ENCODE measurements at places on chromosomes 2 and 18.

GRCh38 chr2:148253685-148254084, 232.8 kb downstream of the MBD5 start:
- no peak for DNase-seq

DNA sequence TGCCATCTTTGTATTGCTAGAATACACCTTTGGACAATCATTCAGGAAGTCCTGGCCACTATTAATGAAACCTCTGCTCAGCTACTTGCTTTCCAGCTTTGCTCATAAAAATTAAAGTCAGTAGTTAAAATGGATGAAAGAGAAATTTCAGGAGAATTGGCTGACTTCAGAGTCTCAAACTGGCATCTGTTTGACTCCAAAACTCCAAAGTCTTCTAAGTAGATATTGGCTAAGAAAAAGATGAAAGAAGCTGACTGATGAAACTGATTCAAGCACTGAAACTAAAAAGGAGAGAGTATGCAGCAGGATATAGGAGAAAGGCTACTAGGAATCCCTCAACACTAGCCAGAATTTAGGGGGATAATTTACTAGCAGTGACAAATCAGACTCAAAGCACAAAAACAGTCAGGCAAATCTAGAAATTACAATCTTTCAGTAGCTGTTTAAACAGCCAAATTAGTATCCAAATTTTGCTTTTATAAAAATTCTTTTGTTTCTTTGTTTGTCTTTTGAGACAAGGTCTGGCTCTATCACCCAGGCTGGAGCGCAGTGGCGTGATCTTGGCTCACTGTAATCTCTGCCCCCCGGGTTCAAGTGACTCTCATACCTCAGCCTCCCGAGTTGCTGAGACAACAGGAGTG, 52.1 kb upstream of the DTNA start:
- DNase-seq = no peak

GRCh38 chr2:240244543-240244942, 104.1 kb upstream of the OTOS start:
- no peak for DNase-seq

- no peak for DNase-seq
These were observed 36.9 kb downstream of the FLACC1 start for GRCh38 chr2:201320257-201320656.

GRCh38 chr2:99537910-99538485, 48.2 kb upstream of the REV1 start:
- DNase-seq = no peak

- no peak for DNase-seq
These were observed 94.1 kb upstream of the ACAA2 start for GRCh38 chr18:49907346-49907929.

- DNase-seq = peak; percentile 81
These were observed 16.1 kb downstream of the ACOXL start for GRCh38 chr2:110748489-110748867.

GRCh38 chr2:64698668-64699444, 45.1 kb upstream of the SERTAD2 start:
- DNase-seq = peak; percentile 9

- DNase-seq = no peak
These were observed 464.7 kb downstream of the EPHA4 start for GRCh38 chr2:221107424-221107823.

GRCh38 chr2:177327009-177327408, 62.5 kb upstream of the NFE2L2 start:
- no peak for DNase-seq

GRCh38 chr2:186518291-186518690, 32.2 kb downstream of the ZC3H15 start:
- DNase-seq = no peak

Measured in stimulated activated CD4-positive, alpha-beta T cell treated with anti-CD3 and anti-CD28 coated beads, Interleukin-15, amount 100 ng/mL, for 24 hours (primary cell).